CD4-positive, alpha-beta T cell (primary cell): ENCODE measurements at places on chromosomes 7 and 10.
A peak's percentile ranks its signal among the peaks of the same experiment; 100 is the strongest.

GRCh38 chr10:43436291-43437140 lies at the start of gene ZNF487:
Gene ZNF487, plus strand, starts transcription at chr10:43437111. Its CDS starts 38,703 bp downstream, at chr10:43475814.
- peak; percentile 88 for DNase-seq

DNA sequence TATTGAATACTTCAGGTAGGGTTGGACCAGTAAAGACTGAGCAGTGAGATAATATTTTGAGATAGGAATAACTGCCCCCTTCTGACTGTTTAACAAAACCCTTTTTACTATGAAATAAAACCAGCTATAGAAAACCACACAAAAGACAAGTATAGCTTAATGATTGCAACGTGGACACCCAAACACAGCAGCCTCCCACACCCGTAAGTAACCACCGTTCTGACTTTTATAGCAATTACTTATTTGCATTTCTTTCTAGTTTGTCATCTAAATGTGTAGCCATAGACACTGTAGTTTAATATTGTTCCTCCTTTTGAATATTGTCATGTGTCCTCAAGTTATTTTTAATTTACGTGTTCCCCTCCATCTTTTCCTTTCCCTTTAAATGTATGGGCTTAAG lies 42.9 kb upstream of the SYPL1 start:
- DNase-seq, result no peak

- no peak for DNase-seq
Observed at GRCh38 chr7:29109899-29110298, 36.4 kb downstream of the CPVL start.

- DNase-seq, result no peak
Observed at GRCh38 chr10:108911814-108912541, 1011.3 kb downstream of the XPNPEP1 start.

- DNase-seq, result no peak
Observed at GRCh38 chr7:66626331-66626934, 2.2 kb upstream of the KCTD7 start.

- DNase-seq, result no peak
Observed at GRCh38 chr10:75066271-75066670, 45.2 kb upstream of the SAMD8 start.

DNA sequence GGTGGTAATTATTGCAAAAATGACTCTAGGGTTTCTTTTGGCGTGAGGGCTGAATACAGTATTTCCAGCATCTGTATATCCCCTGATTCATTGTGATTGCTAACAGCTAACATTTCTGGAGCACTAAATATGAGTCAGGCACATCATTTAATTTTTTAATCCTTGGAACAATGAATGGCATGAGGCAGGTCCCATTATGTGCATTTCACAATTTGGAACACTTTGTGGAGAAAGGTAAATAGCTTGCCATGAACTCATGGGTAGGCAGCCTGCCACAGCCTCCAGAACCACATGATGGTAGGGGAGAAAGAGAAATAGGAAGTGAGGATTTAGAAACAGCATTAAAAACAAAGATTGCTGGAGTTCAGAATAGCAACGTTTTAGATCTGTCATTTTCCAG lies 1.7 kb downstream of the NPTX2 start:
- no peak for DNase-seq

- no peak for DNase-seq
Observed at GRCh38 chr7:91759205-91759863, 121.2 kb downstream of the MTERF1 start.

GRCh38 chr7:66845379-66846095 lies 75.5 kb upstream of the TMEM248 start:
- no peak for DNase-seq

- DNase-seq, result no peak
Observed at GRCh38 chr7:27640884-27641574, 21.7 kb downstream of the HIBADH start.

DNA sequence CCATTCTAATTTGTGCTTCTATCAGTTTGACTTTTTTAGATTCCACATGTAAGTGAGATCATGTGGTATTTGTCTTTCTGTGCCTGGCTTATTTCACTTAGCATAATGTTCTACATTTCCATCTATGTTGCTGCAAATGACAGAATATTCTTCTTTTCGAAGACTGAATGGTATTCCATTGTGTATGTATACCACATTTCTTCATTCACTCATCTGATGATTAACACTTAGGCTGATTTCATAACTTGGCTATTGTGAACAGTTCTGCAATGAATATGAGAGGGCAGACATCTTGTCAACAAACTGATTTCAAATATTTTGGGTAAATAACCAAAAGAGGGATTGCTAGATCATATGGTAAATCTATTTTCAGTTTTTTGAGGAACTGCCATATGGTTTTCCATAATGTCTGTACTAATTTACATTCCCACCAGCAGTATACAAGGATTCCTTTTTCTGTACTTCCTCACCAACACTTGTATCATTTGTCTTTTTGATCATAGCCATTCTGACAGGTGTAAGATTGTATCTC lies 52.9 kb downstream of the ZNF22 start:
- DNase-seq, result no peak

GRCh38 chr10:63368365-63368764 lies 97.4 kb downstream of the JMJD1C start:
- no peak for DNase-seq

DNA sequence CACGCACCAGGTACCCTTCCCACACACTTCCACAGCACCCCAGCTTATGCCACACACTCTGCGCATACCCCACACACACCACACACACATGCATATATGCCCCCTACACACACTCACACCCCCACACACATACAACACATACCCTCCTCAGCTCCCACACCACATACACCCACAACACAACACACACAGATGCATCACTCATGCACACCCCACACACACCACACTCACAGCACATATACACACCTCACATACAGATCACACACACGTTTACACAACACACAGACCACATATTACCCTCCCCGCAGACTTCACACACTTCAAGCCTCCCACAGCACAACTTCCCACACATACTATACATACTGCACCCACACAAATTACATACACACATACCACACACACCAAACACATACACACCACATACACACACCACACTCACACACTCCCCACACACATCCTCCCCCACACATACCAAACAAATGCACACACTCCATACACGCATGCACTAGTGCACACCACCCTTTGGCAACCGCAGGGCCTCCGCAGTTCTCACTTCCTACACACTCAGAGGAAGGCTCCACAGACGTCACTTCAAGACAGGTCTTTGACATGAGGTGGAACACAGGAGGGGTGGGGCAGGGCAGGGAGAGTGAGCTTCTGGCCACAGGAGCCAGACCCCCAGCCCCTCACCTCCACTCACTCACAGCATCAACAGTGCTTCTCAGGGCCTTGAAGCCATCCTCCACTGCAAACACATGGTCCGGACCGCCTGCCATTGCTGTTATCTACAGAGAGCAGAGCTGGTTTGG lies 18.5 kb upstream of the ANTXRL start:
- peak; percentile 57 for DNase-seq

DNA sequence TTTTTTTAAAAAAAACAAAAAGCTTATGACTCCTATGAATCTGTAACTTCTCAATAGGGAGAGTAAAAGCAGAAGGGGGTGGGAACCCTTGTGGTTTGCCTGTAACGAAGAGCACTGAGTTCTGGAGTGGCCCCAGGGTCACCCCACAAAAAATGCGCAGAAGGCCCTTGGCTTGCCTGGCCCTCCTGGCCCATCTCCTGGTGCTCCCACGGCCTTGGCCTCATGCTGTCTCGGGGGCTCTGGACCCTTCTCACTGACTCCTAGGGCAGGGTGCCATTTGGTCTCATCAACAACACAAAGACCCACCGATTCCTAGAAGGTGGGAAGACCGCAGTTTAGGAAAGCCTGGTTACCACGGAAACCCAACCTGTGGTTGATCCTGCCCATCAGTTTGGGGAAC lies 40.8 kb downstream of the ZNF467 start:
- DNase-seq, result no peak

DNA sequence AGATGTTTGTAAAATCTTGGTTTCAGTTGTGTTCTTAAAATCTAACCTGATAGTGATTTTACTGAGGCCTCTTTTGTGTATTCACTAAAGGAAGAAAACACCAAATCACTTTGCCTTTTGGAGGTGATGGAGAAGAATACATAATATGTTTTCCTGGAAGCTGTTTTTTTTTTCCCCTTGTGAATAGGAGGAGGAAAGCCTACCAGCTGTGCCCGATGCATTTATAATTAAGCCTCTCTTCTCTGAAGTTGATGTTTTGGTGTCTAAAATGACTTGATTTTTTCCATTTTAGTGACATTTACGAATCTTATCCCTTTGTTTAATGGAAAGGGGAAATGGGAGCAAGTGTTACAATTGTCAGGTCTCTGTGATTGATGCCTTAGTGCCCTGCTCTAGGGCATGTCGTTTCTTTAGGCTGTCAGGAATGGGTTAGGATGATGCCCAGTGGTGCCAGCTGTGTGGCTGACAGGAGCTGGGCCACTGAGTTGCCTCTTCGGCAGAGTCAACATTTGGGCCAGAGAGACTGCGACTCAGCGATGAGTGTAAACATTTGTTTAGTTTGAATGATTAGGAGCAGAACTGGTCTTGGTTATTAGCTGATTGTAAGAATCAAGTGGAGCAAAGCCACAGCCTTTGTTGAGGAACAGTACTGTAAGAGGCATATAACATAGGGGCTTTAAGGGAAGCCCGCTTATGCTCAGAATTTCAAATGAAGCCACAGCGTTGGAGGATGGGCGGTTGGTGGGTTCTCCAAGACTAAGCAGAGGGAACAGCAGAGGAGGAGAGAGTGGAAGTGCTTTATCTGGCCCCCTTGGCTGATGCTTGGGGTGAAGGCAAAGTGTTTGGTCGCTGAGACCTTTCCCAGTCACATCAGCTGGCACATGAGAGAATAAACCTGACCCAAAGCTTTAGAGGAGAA lies 81.6 kb downstream of the CDK14 start:
- no peak for DNase-seq

- no peak for DNase-seq
Observed at GRCh38 chr10:12796401-12797160, 204.9 kb downstream of the CCDC3 start.

GRCh38 chr10:129965959-129966358 lies 1.9 kb upstream of the EBF3 start:
- DNase-seq, result no peak

DNA sequence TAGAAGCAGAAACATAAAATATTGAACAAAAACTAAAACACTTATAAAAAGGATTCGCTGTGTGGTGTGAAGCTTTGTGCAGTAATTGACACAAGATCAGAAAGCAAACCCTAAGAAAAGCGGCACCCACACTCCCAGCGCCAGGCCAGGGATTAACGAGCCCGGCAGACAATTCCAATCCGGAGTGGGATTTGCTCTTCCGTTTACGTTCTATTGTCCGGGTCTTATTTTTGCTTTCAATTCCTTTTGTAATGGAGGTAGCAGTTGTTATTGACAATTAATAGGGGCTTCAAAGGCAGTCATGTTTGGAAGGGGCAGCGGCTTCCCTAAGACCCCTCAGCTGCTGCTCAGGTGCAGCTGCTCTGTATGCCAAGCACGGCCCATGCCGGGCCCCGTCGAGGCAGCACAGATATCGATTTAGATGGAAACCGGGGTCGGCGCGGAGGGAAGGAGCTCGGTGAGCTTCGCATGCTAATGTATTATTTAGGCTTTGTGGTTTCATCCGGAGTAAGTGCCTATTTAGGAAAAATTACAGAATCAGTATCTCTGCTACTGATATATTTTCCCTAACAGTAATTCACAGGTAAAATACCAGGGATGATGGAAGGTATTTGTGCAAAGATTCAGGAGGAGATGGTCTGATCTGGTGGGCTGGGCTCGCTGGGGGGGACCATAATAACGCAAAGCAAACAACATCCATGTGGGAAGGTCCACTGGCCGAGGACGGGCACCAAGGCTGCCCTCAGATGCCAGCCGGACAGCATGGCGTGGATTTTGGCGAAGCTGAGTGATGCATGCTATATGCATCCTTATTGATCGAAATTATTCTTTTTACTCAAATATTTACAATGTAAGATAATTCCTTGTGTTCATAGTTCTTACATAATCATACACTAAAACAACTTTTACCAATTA lies 561.7 kb downstream of the PTPRN2 start:
- no peak for DNase-seq
